Activated T-cell treated with anti-CD3 and anti-CD28 coated beads, Interleukin-2, amount 50 U/mL, for 48 hours (primary cell): ENCODE measurements at places on chromosomes 11 and 22.

DNA sequence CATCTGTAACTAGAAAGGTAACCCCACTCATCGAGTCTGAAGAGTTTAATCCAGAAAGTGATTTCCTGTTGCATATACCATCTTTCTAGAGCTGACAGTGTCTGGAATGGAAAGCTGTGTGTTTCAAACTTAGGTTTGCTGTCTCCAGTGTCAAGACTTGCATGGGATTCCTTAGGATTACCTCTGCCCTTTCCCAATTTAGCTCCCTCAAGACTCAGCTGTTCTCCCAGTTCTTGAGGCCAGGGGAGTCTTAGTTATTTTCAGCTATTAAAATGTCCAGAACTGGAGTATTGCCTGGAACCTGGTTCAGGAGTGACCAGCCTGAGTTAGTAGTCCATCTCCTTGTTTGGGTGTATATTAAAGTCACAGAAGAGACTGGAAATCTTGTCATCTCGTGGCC is 25.0 kb upstream of the LDHA start:
- no peak for DNase-seq

DNA sequence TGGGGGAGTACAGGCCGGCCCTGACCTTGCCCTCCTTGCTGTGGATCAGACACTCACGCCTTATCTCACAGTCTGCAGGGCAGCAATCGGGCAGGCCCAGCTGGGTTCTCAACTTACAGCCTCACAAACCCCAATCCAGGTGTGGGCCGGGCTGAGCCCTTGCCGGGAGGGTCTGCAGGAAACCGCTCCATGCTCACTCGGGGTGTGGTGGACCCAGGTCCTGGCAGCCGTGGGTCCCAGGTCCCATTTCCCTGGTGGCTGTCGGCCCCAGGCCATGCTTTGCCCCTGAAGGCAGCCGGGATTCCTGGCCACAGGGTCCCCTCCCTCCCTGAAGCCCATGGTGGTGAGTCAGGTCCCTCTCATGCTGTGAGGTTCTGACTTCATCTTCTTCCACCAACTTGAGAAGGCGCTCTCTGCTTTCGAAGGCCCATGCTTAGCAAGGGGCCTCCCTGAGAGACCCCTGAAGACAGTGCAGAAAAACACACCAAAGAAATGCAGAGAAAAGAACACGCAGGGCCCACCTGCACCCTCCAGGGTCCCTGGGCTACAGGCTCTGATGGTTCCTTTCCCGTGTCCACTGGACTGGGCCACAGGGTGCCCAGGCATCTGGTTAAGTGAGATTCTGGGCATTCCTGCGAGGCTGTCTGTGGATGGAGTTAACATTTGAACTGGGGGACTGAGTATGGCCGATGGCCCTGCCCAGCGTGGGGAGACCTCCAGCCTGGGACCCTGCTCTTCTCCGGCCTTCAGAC is 588.2 kb downstream of the BRD1 start:
- DNase-seq: no peak

GRCh38 chr11:59901306-59901705 is 22.7 kb downstream of the OOSP3 start:
- DNase-seq: no peak

- no peak for DNase-seq
These were observed 148.3 kb upstream of the POU2AF2 start for GRCh38 chr11:111097191-111097590.

- DNase-seq: no peak
These were observed 652.5 kb downstream of the NTM start for GRCh38 chr11:132022733-132023478.

DNA sequence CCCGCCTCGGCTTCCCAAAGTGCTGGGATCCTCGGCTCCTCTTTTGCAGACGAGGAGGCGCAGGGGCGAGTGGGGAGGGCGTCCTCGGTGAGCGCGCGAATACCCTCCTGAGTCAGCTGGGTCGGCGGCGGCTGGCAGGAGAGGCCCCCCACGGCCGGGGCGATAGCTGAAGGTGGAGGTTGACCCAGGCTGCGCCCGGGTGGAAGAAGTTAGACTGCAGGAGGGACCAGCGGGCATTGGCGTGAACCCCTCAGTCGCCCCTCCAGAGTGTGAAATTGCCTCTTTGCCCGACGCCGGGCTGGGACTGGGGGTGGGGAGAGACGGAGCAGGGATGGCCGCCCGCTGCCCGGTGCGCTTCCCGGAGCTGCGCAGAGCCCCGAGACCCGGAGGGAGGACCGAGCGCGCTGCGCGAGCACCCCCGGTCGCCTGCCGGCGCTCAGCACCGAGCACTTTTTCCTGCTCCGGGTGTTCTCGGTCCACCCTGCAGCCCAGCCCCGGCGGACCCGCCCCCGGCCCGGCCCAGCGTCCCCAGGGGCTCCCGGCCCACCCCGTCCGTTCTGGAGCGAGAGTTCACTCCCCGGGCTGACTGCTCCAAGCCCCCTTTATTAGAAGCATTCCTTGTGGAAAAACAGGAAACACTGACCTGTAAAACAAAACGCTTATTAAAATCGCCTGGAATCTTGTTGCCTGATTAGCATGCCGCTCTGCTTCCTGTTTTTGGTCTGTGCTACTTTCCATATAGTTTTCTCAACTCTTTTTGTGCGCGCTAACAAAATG is 13.7 kb upstream of the CPT1A start:
- peak; percentile 44 for DNase-seq

- DNase-seq: no peak
These were observed 42.6 kb upstream of the VPREB1 start for GRCh38 chr22:22201930-22202343.
